MCF 10A (cell line): ENCODE measurements at places on chromosomes 16 and 17. TPM values are rescaled to one million over a fixed set of nuclear protein-coding genes. Genes with fewer than 3 reads are reported as not detected.

The APOH gene
- total RNA-seq: not detected in 2 replicates

The MAZ gene
- 185 and 194 TPM in 2 replicates for total RNA-seq

DNA sequence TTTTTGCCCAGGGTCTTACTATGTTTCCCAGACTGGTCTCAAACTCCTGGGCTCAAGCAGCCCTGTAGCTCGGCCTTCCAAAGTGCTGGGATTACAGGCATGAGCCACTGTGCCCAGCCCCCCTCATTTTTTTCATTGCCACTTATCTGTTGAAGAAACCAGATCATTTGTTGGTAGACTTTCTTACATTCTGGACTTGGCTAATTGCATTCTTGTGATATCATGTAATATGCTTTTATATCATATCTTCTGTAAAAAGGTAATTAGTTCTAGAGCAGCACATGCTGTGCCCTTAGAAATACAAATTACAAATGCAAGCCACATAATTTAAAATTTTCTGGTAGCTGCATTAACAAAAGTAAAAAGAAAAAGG is 53.9 kb downstream of the PPM1E start:
- H3K36me3 ChIP-seq: no peaks in the 10 kb centered on the region
- H3K4me3 ChIP-seq: no peak overlapping the region
- H3K4me1 ChIP-seq: no peaks in the 10 kb centered on the region
- no peak overlapping the region for H3K27ac ChIP-seq
- DNase-seq: no peak
- H3K27me3 ChIP-seq: no peaks in the 10 kb centered on the region

DNA sequence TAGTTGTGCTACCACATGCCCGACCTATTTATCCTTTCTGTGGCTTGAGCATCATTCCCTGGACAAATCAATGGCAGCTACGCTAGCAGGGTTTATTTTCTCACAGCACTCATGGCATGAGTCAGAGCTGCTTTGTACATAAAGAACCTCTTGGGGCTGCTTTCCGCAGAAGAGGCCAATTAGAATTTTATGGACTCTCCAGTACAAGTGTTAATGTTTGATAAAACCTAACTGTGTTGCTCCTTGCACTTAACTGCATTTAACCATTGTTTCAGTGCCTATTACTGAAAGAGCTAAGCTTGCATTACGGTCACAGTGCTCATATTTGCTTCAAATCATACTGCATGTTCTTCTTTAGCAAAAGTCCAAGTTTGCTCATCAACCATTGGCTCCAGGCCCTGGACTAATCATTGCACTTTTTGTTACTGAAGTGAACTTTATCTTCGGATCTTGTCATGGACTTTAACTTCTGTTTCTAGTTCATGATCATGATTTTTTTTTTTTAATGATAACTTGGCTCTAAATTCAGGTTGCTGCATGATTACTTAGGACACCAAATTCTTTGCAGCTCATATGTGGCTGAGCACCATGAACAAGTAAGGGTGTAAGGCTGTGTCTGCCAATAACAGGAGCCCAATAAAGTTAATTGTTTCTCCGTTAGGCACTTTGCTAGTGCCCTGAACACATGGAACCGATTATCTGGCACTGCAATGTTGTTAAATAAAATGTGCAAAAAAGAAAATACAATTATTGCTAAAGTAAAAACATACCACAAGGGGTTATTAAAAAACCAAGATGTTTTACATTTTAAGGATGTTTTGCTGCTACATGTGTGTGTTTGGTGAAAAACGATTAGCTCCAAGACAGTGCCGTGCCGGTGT is 492.2 kb downstream of the KCNJ2 start:
- H3K4me1 ChIP-seq: no peaks in the 10 kb centered on the region
- no peak overlapping the region for H3K27ac ChIP-seq
- no peak overlapping the region for H3K4me3 ChIP-seq
- DNase-seq: no peak
- H3K27me3 ChIP-seq: peaks cover 27% of the 10 kb centered on the region

DNA sequence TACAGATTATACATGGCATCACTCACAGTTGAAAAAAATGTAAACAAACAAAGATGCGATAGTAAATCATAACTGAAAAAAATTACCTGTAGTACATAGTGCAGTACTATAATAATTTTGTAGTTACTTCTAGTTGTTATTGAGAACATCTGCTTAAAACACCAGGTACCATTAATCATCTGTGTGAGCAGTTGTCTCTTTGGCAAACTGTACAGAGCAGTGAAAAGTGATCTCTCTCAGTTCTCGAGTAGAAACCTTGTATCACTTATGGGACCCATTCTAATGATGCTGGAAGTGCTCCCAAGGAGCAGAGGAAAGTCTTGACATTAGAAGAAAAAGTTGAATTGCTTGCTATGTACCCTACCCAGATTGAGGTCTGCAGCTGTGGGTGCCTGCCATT is 8.9 kb upstream of the TENT4B start:
- no peak for DNase-seq
- H3K27me3 ChIP-seq: no peaks in the 10 kb centered on the region
- H3K27ac ChIP-seq: no peak overlapping the region
- no peaks in the 10 kb centered on the region for H3K4me1 ChIP-seq
- no peak overlapping the region for H3K4me3 ChIP-seq
- H3K36me3 ChIP-seq: no peaks in the 10 kb centered on the region

- no peaks in the 10 kb centered on the region for H3K36me3 ChIP-seq
- H3K27me3 ChIP-seq: peaks cover 54% of the 10 kb centered on the region
- H3K27ac ChIP-seq: no peak overlapping the region
- DNase-seq: no peak
These were observed 3.0 kb downstream of the KRT27 start for GRCh38 chr17:40779181-40779909.

DNA sequence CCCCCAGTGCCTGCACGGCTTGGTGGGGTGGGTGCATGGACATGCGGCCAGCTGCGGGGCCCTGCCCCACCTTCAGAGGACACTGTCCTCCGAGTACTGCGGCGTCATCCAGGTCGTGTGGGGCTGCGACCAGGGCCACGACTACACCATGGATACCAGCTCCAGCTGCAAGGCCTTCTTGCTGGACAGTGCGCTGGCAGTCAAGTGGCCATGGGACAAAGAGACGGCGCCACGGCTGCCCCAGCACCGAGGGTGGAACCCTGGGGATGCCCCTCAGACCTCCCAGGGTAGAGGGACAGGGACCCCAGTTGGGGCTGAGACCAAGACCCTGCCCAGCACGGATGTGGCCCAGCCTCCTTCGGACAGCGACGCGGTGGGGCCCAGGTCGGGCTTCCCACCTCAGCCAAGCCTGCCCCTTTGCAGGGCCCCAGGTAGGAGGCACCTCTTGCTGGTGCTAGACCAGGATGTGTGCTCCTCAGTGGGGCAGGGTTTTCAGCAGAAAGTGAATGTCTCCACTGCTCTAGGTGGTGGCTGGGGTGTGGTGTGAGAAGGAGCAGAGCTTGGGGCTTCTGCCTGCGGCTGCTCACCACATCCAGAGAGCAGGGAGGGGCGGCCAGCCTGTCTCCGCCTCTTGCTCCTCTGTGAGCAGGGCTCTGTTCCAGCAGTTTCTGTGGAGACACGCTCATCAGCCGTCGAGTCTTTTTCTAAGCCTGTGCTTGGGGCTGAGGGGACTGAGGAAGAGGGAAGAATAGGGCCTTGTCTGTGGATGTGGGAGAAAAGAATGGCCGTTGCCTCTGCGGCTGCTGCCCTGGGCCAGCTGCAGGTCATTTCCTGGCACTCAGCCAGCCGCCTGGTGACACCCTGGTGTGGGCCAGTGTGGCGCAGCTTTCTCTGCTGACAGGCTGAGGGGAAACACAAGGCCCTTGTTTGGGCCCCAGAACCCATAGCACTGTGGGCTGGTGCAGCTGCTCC is 2.2 kb downstream of the ZNF276 start:
- H3K36me3 ChIP-seq: peaks cover 73% of the 10 kb centered on the region
- H3K27ac ChIP-seq: peak overlapping the region; percentile 60
- H3K4me3 ChIP-seq: peak overlapping the region; percentile 82
- DNase-seq: no peak

- H3K4me1 ChIP-seq: no peaks in the 10 kb centered on the region
- no peak overlapping the region for H3K27ac ChIP-seq
- no peak overlapping the region for H3K4me3 ChIP-seq
- DNase-seq: no peak
- no peaks in the 10 kb centered on the region for H3K36me3 ChIP-seq
These were observed 17.8 kb upstream of the CIBAR2 start for GRCh38 chr16:85129876-85130704.

DNA sequence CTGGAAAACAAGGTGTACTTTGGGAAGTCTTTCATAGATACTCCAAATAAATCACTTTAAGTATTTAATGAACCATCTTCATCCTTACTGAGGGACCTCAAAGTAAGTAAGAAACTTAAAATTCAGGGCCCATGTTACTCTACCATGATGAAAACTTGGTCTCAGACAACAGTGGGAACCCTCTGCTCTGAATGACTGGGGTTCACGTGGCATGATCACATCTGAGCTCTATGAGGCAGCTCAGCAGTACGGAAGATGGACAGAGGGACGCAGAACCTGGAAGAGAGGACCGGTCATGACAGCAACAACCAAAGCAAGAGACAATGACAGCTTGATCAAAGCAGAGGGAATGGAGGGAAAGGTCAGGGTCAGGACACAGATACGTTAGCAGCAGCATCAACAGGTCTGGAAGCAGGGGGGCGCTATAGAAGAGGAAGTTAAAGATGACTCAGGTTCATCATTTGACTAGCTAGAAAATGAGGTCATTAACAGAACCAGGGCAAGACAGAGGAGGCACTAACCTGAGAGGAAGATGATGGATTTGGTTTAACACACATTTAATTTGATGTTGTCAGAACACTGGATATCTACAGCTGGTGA is 9.5 kb downstream of the XPO6 start:
- H3K27ac ChIP-seq: no peak overlapping the region
- H3K27me3 ChIP-seq: no peaks in the 10 kb centered on the region
- peaks cover 16% of the 10 kb centered on the region for H3K4me1 ChIP-seq
- no peak for DNase-seq
- H3K36me3 ChIP-seq: peaks cover 28% of the 10 kb centered on the region
- no peak overlapping the region for H3K4me3 ChIP-seq

DNA sequence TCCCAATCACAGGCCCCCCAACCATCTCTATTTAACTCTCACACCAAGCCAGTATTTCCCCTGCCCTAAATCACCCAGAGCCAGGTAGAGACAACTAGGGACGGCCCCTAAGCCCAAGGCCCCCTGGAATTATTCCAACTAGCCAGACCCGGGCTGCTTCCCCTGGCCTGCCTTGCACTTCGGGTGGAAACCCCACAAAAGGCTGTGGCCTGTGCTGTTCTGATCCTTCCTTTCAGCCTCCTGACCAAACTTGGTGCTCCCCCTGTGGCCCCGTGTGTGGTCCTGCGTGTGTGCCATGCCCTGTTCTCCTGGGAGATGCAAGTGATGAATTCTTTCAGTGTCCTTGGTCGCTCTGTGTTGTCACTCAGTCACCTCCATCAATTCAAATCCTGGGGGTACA is 14.9 kb downstream of the CCL17 start:
- H3K36me3 ChIP-seq: no peaks in the 10 kb centered on the region
- peaks cover 26% of the 10 kb centered on the region for H3K4me1 ChIP-seq
- H3K4me3 ChIP-seq: no peak overlapping the region
- no peak overlapping the region for H3K27ac ChIP-seq
- DNase-seq: no peak
- no peaks in the 10 kb centered on the region for H3K27me3 ChIP-seq

GRCh38 chr16:2428784-2429033 is 538 bp upstream of the CCNF start:
- H3K4me3 ChIP-seq: peak overlapping the region; percentile 86
- H3K27ac ChIP-seq: no peak overlapping the region
- H3K27me3 ChIP-seq: no peaks in the 10 kb centered on the region
- no peak for DNase-seq
- peaks cover 20% of the 10 kb centered on the region for H3K4me1 ChIP-seq
- peaks cover 7% of the 10 kb centered on the region for H3K36me3 ChIP-seq

DNA sequence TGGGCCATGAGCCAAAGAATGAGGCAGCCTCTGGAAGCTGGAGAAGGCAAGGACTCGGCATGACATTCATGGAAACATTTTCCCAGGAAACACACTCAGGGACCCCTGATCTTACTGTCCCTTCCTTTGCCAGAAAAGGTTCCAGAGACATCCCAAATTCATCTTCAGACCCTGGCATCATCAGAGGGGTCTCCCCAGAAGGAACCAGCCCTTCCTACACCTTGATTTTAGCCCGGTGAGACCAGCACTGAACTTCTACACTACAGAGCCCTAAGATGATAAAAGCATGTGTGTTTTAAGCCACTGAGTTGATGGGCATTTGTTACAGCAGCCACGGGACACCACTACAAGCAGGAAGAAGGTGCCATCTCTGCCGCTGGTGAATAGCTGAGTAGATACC is 262.3 kb downstream of the C16orf95 start:
- H3K27me3 ChIP-seq: no peaks in the 10 kb centered on the region
- no peak for DNase-seq
- H3K36me3 ChIP-seq: no peaks in the 10 kb centered on the region
- H3K27ac ChIP-seq: no peak overlapping the region
- H3K4me1 ChIP-seq: no peaks in the 10 kb centered on the region
- no peak overlapping the region for H3K4me3 ChIP-seq

- peaks cover 12% of the 10 kb centered on the region for H3K4me1 ChIP-seq
- no peak overlapping the region for H3K4me3 ChIP-seq
- no peaks in the 10 kb centered on the region for H3K27me3 ChIP-seq
- no peaks in the 10 kb centered on the region for H3K36me3 ChIP-seq
- no peak for DNase-seq
- peak overlapping the region; percentile 31 for H3K27ac ChIP-seq
These were observed 102.8 kb downstream of the CMIP start for GRCh38 chr16:81547194-81547938.

- no peaks in the 10 kb centered on the region for H3K36me3 ChIP-seq
- no peaks in the 10 kb centered on the region for H3K27me3 ChIP-seq
- no peak overlapping the region for H3K27ac ChIP-seq
- peak; percentile 45 for DNase-seq
- no peaks in the 10 kb centered on the region for H3K4me1 ChIP-seq
- H3K4me3 ChIP-seq: no peak overlapping the region
These were observed 338.0 kb downstream of the WWOX start for GRCh38 chr16:78437352-78437968.

DNA sequence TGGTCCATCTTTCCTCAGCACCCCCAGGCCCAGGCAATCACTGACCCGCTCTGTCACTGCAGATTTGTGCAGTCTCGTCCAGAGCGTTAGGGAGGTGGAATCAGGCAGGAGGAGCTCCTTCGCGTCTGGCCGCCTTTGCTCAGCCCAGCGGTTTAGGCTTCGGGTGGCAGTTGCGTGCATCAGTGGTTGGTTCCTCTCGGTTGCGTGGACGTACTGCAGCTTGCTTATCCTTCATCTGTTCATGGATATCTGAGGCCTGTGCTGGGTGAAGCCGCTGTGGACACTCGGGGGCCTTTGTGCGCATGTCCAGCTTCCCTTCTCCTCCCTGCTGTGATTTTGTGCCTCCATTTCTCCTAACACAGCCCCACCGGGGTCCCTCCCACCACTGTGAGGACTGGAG is 4.7 kb upstream of the P2RX1 start:
- H3K27ac ChIP-seq: no peak overlapping the region
- H3K4me3 ChIP-seq: no peak overlapping the region
- no peaks in the 10 kb centered on the region for H3K4me1 ChIP-seq
- DNase-seq: no peak
- H3K27me3 ChIP-seq: peaks cover 13% of the 10 kb centered on the region
